Naive thymus-derived CD4-positive, alpha-beta T cell (primary cell): ENCODE measurements at places on chromosomes 13 and 19. TPM values are rescaled to one million over a fixed set of nuclear protein-coding genes. Genes with fewer than 3 reads are reported as not detected.

DNA sequence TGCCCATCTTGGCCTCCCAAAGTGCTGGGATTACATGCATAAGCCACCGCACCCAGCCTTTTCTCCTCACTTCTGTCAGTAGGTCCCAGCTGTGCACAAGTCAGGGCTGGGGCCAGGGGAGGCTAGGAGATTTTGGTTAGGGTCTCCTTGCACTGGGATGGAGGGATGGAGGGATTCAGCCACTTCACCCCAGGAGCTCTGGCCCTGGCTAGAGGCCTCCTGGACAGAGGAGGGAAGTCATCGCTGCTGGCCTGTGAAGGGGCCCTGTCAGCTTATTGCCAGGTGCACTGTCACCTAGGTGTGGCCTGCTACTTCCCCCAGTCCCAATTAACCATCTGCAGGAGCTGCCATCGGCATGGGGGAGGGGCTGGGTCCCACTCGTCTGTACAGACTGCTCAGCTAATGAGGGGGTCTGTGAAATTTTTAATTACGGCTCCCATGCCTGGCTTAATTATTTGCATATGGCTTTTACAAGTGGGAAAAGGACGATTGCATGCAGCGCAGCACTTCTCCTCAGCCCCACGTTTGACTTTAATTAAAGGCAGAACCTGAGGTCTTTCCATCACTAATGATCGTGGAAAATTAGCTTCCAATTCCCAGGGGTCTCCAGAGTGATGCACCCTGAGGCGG lies 52.4 kb downstream of the CHST8 start:
- H3K27me3 ChIP-seq, result no peaks in the 10 kb centered on the region
- no peaks in the 10 kb centered on the region for H3K36me3 ChIP-seq
- H3K4me1 ChIP-seq, result no peaks in the 10 kb centered on the region
- DNase-seq, result no peak
- no peak overlapping the region for H3K4me3 ChIP-seq

GRCh38 chr19:27735314-27735713 lies 1477.6 kb downstream of the UQCRFS1 start:
- H3K4me1 ChIP-seq, result no peaks in the 10 kb centered on the region
- no peak for DNase-seq
- no peaks in the 10 kb centered on the region for H3K27me3 ChIP-seq
- H3K27ac ChIP-seq, result no peak overlapping the region
- H3K4me3 ChIP-seq, result no peak overlapping the region
- H3K36me3 ChIP-seq, result no peaks in the 10 kb centered on the region

- H3K27ac ChIP-seq, result no peak overlapping the region
- no peaks in the 10 kb centered on the region for H3K27me3 ChIP-seq
- no peak for DNase-seq
- no peaks in the 10 kb centered on the region for H3K36me3 ChIP-seq
- no peak overlapping the region for H3K4me3 ChIP-seq
Measured at GRCh38 chr13:42740753-42741152, 40.6 kb upstream of the FAM216B start.

GRCh38 chr19:7862413-7862951 lies 11.7 kb downstream of the PRR36 start:
- no peaks in the 10 kb centered on the region for H3K36me3 ChIP-seq
- peak overlapping the region; percentile 50 for H3K4me3 ChIP-seq
- no peak overlapping the region for H3K27ac ChIP-seq
- H3K27me3 ChIP-seq, result no peaks in the 10 kb centered on the region
- DNase-seq, result peak; percentile 73

DNA sequence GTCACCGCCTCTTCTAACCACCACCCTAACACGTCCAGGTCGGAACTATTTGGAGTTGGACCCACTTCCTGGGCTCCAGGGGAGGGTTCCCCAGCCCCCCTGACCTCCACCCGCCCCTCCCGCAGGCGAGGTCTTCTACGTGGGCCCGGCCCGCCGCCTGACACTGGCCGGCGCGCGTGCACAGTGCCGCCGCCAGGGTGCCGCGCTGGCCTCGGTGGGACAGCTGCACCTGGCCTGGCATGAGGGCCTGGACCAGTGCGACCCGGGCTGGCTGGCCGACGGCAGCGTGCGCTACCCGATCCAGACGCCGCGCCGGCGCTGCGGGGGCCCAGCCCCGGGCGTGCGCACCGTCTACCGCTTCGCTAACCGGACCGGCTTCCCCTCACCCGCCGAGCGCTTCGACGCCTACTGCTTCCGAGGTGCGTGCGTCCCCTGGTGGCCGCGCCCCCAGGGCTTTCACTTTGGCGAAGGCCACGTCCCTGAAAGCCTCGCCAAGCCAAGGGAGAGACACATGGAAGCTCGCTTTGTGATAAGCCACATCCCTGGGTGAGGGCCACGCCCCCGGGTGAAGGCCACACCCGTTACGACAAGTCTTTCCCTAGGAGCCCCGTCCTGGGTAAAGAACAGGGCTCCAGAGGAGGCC lies 13.2 kb downstream of the NCAN start:
- peak overlapping the region; percentile 47 for H3K4me3 ChIP-seq
- H3K36me3 ChIP-seq, result no peaks in the 10 kb centered on the region
- H3K27ac ChIP-seq, result no peak overlapping the region
- H3K4me1 ChIP-seq, result no peaks in the 10 kb centered on the region
- DNase-seq, result peak; percentile 69

- H3K4me1 ChIP-seq, result no peaks in the 10 kb centered on the region
- H3K36me3 ChIP-seq, result no peaks in the 10 kb centered on the region
- no peak for DNase-seq
- H3K27me3 ChIP-seq, result peaks cover 5% of the 10 kb centered on the region
- no peak overlapping the region for H3K27ac ChIP-seq
- H3K4me3 ChIP-seq, result no peak overlapping the region
Measured at GRCh38 chr13:20099319-20099718, 61.5 kb downstream of the GJA3 start.

DNA sequence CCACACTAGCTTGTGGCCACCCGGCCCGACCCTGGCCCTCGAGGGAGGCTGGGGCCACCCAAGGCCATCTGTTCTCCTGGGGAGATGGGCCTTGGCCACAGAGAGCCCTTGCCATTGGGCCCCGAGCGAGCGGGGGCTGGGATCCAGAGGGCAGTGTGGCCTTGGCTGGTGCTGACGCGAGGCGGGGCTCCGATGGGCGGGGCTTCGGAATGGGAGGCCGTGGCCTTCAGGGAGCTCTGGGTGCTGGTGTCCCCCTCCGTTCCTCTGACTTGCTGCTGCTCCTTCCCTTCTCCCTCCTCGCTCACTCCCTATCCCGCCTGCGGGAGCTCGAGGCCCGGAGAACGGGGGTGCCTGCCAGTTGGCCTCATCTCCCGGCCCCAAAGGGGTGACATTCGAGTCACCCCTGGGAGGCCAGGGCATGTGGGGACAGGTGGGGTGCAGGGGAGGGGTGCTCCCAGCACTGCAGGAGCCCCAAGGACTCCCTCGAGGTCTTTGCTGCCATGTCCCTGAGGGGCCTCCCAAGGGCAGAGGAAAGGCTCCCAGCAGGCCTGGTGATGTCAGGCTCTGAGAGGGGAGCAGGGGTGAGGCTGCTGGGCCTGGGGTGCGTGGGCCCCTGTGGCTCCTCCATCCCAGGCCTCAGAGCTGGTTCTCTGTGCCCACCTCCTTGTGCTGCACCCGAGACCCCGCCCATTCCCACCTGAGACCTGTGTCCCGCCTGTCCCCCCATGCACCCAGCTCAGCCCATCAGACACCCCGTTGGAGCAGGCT lies 4.2 kb downstream of the NCLN start:
- H3K27me3 ChIP-seq, result no peaks in the 10 kb centered on the region
- H3K27ac ChIP-seq, result no peak overlapping the region

- no peaks in the 10 kb centered on the region for H3K27me3 ChIP-seq
- H3K4me1 ChIP-seq, result peaks cover 5% of the 10 kb centered on the region
- H3K36me3 ChIP-seq, result no peaks in the 10 kb centered on the region
- H3K4me3 ChIP-seq, result no peak overlapping the region
Measured at GRCh38 chr19:45927565-45928261, 13.1 kb upstream of the NANOS2 start.

DNA sequence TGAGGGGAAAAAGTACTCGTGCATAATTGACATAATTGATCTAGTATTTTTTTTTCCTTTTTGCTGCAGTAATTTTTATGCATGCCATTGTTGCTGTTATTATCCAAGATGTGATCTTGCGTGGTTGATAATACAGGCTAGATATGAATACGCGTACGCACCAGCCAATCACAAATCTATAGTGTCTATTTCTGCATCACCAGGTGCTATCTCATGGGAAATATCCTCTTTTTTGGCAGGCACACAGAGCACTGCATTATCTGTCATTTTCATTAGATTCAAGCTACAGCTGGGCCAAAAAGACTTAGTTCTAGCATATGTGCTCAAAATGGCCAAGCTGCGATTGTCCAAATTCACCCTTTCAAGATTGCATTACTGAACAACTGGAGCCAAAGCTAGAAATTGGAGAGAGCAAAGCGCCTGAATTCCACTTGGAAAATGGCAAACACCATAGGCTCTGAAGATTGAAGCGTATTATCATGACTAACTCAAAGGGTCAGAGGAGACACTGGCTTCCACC lies 181.1 kb downstream of the TSHZ3 start:
- H3K4me1 ChIP-seq, result no peaks in the 10 kb centered on the region
- no peak for DNase-seq
- no peak overlapping the region for H3K4me3 ChIP-seq
- H3K27ac ChIP-seq, result no peak overlapping the region

Gene FGF14
- not detected for total RNA-seq

Gene DIAPH3
- 0.37 TPM for total RNA-seq

Gene PPP1R13L
- 3.2 TPM for total RNA-seq

Gene AKAP8L
- total RNA-seq, result 81.2 and 86.4 TPM in 2 replicates
